ENCODE measurements at places on chromosomes 1 and 21. TPM values are rescaled to one million over a fixed set of nuclear protein-coding genes. Genes with fewer than 3 reads are reported as not detected.

FCN3 gene
- total RNA-seq: not detected

CELA3B gene
- not detected for total RNA-seq

ANGPTL1 gene
- total RNA-seq: not detected

PRKCZ gene
- 24.4 TPM for total RNA-seq

OXCT2 gene
- total RNA-seq: 0.53 TPM

NUCKS1 gene
- 200 TPM for total RNA-seq

USH2A gene
- total RNA-seq: not detected

KIAA1614 gene
- total RNA-seq: 0.34 TPM

ZNF683 gene
- total RNA-seq: 9.9 TPM

ANGPTL3 gene
- total RNA-seq: not detected

AMPD1 gene
- total RNA-seq: not detected

GALNT2 gene
- 29.0 TPM for total RNA-seq

KRTAP13-3 gene
- not detected for total RNA-seq

TFF3 gene
- total RNA-seq: not detected

AMY2A gene
- total RNA-seq: not detected

SPATA6 gene
- 1.9 TPM for total RNA-seq

VANGL2 gene
- 0.34 TPM for total RNA-seq

CACHD1 gene
- total RNA-seq: 0.82 TPM

FOXJ3 gene
- total RNA-seq: 61.1 TPM

KCNJ15 gene
- total RNA-seq: not detected

E2F2 gene
- total RNA-seq: 45.1 TPM

GPATCH2 gene
- total RNA-seq: 11.9 TPM

HSD11B1 gene
- not detected for total RNA-seq

GPR52 gene
- 1.8 TPM for total RNA-seq

CRNN gene
- not detected for total RNA-seq

TRIM63 gene
- not detected for total RNA-seq

BSND gene
- not detected for total RNA-seq

ANXA9 gene
- total RNA-seq: not detected

MDM4 gene
- total RNA-seq: 143 TPM

ZNF697 gene
- 0.31 TPM for total RNA-seq

C1QB gene
- 0.50 TPM for total RNA-seq

IGSF21 gene
- total RNA-seq: not detected

PKLR gene
- total RNA-seq: not detected

Data from activated naive CD8-positive, alpha-beta T cell treated with anti-CD3 and anti-CD28 coated beads, Interleukin-2, amount 10 ng/mL, durations not matched to agents 7 days and 5 days (primary cell).